ENCODE measurements at places on chromosomes 4 and X.

DNA sequence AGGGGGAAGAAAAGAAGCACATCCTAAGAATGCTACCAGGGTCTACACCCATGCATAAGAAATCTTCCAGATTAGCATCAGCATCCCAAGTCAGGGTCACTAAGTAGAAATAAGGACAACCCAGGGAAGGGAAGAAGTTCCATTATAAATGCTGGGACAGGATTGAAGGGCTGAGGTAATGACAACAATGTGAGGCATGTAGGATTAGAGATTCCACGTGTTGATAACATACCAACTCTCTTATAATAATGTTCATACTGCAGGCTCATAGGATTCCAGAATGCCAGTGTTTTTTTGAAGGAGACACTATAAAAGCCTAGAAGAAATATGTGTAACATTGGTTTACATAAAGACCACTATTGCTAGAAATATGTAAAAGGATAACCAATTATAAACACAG, 201.2 kb downstream of the MID1IP1 start:
- no peak for DNase-seq

GRCh38 chr4:156751486-156751885, 220.1 kb downstream of the PDGFC start:
- no peak for DNase-seq

DNA sequence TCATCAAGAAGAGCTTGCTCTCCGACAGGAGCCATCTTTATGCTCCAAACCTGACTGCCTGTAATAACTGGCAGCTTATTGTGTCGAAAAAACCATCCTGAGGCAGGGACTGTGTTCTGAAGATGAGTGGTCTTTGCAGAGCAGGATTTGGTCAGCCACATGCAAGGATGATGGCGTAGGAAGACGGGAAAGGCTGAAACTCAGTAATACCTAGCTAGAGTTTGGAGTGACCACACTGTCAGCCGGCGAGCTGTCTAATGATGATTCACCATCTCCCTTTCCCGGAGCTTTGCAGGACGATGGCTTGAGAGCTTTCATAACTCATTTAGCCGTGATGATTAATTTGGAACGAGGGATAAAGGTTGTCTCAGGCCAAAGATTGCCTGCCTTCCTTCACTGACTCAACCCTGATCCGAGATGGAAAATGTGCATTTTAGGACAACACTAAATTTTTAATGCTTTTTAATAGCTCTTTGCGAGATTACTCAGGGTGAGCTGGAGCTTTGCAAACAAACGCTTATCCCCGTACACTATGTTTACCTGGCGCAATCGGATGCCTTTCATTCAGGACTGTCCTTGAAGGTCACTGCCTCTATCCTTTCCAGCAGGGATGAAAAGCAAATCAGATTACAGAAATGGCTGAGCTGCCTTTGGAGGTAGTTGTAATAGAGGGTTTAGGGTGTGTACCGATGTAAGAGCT, 288.5 kb downstream of the ASMT start:
- no peak for DNase-seq

- no peak for DNase-seq
Measured at GRCh38 chr4:124937993-124938392, 225.5 kb upstream of the ANKRD50 start.

- no peak for DNase-seq
Measured at GRCh38 chr4:88054229-88054628, 46.8 kb downstream of the PKD2 start.

Data from stimulated activated CD8-positive, alpha-beta memory T cell treated with anti-CD3 and anti-CD28 coated beads, Interleukin-7, amount 100 ng/mL, for 1 hour (primary cell).